IPS-NIHi11 (cell line): ENCODE measurements at places on chromosomes 1 and 21.

- no peak for DNase-seq
Measured at GRCh38 chr1:55823541-55824250, 608.5 kb upstream of the USP24 start.

- DNase-seq, result no peak
Measured at GRCh38 chr1:226644541-226645176, 94.4 kb downstream of the ITPKB start.

DNA sequence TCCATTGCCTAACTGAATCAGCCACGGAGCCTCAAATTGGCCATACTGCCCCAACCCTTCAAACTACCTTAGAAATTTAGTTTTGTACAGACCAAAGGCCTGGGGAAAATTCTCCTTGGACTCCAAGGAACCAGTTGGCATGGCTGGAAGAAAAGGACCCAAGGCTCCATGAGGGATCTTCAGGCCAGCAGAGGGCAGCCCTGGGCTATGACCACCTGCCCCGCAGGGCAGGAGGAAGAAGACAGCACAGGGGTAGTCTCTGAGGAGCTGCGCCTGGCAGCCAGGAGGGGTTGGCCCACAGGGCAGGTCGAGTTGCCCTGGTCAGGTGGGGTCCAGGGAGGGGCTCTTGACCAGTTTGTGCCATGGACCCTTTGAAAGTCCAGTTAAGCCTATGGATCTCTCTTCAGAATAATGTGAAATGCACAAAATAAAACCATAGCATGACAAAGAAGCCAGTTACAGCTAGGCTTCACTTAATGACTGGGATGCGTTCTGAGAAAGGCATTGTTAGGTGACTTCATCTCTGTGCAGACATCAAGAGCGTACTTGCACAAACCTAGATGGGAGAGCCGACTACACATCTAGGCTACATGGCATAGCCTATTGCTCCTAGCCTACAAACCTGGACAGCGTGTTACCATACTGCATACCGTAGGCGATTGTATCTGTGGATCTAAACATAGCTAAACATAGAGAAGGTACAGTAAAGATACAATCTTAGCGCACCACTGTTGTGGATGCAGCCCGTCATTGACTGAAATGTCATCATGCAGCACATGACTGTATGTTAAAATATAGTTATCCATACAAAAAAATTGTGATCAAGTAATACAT is 26.1 kb downstream of the CACNA1S start:
- DNase-seq, result peak; percentile 93

GRCh38 chr1:58190267-58190988 is 356.1 kb downstream of the OMA1 start:
- no peak for DNase-seq

DNA sequence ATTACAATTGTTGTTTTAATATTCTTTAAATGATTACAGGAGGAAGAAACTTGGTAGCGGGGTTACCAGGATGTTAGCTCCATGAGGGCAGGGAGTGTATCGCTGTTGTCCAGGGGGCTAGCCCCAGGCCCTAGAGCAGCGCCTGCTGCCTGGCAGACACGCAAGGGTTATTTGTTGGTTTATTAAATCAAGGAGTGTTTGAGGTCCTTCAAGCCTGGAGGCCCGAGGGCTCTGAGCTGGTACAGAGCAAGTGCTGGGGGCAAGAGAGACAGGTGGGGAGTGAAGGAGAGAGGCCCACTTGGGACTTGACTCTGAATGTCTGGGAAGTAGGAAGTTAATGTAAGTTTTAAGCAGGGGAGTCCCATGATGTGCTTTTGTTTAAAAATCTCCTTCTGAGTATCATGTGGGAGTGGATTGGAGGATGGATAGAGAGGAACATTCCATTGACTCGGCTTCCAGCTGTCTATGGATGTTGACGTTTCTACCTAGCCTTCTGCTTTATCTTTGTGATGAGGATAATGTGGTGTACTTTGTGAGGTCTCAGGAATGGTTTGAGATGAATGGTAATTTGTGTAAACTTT is 8.7 kb downstream of the ITSN1 start:
- no peak for DNase-seq

- peak; percentile 22 for DNase-seq
Measured at GRCh38 chr1:190320952-190321351, 156.7 kb downstream of the BRINP3 start.

- no peak for DNase-seq
Measured at GRCh38 chr1:212754193-212754592, 37.4 kb downstream of the NSL1 start.

DNA sequence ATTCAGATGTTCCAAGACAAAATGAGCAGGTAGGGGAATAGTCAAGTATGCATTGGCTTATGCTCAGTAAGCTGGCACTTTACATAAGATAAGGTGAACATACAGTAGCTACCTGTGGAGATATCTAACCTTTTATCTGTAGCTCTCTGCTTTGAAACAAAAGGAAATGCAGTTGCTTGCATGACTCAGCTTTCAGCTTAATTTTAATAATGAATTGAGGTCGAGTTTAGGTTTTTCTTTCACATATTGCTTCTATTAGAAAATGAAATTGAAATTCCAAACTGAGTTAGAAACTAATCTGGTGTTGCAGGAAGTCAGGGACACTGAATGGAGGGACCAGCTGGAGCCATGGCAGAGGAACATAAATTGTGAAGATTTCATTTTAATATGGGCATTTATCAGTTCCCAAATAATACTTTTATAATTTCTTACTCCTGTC is 8.3 kb downstream of the FRRS1 start:
- DNase-seq, result no peak

GRCh38 chr21:38948377-38949069 is 142.8 kb downstream of the ETS2 start:
- DNase-seq, result no peak

DNA sequence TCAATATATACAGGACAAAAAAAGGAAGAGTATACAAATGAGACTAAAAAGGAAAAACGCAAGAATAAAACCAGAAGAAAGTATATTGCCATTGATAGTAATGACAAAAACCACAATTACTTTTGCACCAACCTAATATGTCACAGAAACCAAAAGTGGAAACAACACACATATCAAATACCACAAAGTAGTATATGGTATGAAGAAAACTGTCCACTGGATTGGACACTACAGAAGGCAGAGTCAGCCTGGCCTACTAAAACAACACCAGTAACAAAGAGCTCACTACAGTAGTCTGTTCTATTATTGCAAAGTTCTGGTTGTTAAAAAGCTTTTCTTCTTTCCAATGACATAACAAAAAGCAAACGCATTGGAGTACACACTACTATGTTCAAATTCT is 17.7 kb downstream of the TESK2 start:
- DNase-seq, result no peak

- DNase-seq, result no peak
Measured at GRCh38 chr1:208139434-208140045, 104.6 kb downstream of the PLXNA2 start.

DNA sequence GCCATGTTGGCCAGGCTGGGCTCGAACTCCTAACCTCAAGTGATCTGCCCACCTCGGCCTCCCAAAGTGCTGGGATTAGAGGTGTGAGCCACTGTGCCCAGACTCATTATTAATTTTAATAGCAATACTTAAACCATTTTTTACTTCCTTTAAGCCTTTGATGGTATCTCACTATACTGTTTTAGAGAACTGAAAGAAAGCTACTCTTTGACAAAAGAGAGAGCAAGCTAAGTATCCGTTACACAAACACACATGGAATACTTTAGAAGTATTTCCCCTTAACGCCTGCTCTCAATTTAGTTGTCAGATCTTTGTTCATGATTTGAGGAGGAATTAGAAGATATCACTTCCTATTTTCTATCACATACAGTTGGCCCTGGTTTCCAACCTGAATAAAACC is 189.4 kb downstream of the COP1 start:
- DNase-seq, result no peak

DNA sequence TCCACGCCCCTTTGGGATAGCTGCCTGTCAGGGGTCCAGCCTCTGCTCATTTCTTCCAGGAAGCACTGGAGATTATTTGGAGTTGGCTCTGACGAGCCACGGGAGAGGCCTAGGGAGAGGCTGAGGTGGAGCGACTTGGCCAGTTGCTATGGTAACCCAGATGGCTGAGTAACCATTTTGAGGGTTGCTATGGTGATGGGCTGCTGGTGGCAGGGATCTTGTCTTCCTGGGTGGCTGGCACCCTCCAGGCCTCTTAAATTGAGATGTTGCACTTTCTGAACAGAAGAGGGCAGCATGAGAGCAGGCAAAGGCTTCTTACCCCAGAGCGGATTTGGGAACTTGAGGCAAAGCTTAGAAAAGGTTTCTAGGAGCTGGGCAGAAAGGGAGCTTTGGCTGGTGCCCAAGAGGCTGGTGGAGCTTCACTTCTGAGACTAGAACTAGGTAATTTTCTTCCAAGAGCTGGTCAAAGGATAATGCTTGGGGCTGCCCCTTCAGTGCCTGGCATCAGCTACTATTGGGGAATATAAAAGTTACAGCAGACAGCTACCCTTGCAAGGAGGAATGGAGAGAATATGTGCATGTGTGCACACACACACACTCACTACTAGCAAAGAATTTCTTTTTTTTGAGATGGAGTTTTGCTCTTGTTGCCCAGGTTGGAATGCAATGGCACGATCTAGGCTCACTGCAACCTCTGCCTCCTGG is 72.5 kb downstream of the NDUFS5 start:
- DNase-seq, result peak; percentile 97

GRCh38 chr1:33339413-33339812 is 18.5 kb upstream of the A3GALT2 start:
- DNase-seq, result no peak

- peak; percentile 55 for DNase-seq
Measured at GRCh38 chr1:3689138-3689750, 36.9 kb downstream of the TP73 start.

DNA sequence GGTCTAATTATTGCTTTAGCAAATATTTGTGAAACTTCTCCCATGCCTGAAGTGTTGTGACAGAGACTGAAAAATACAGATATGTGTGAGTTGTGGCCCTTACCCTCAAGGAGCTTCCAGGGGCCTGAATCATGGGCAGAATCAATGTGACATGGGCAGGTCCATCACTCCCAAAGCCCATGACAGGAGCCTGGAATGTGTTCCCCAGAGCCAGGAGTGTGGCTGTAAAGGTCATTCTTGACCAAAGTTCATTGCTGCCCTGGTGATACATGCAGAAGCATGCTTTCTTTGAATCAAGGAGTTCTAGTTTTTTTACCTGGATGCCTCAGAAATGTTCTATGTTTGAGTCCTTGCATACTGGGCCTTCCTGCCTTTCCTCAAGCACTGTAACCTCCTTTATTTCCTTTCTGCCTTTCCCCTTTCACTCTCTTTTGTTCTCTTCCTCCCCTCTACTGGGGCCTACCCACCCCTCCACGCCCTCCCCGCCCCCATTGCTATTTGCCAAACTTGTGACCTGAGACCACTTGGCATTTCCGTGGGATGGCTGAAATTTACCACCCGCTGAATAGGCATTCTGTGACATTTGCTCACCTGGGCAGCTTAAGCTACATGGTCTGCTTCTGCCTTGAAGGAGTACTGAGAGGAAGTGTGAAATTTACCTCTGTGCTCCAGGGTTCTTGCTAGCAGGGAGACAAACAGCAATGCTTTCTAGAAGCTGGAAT is 19.7 kb downstream of the PBX1 start:
- no peak for DNase-seq

- no peak for DNase-seq
Measured at GRCh38 chr1:43753422-43753821, 46.1 kb downstream of the ST3GAL3 start.

GRCh38 chr1:110211496-110212168 is 1.5 kb downstream of the KCNC4 start:
- DNase-seq, result no peak

GRCh38 chr1:208851366-208851765 is 607.2 kb upstream of the PLXNA2 start:
- DNase-seq, result no peak

DNA sequence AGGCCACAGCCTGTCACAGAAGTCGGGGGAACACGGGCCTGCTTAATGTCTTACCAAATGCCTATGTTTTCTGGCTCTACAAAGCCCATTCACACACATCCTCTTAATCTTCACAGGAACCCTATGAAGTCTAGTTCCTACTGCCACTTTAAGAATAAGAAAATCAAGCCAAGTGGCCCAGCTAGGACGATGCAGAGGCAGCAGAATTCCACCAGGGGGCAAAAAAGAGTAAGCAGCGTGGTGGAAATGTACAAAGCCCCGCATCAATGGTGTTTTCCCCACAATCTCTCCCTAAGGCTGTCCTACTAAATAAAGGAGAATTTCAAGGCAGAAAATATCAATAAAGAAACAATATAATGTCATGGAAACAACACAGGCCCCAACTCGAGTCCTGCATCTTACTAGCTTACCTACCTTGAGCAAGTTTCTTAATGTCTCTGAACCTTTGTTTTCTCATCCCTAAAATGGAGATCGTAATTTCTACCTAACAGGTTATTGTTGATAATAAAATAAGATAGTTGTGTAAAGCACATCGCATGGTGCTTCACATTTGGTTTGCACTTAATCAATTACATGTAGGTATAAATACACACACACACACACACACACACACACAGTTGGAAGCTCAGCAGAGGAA is 21.4 kb downstream of the SEC16B start:
- peak; percentile 70 for DNase-seq

- no peak for DNase-seq
Measured at GRCh38 chr1:15295696-15296095, 48.7 kb downstream of the FHAD1 start.

GRCh38 chr1:1200876-1201810 is 5.2 kb downstream of the TNFRSF18 start:
- DNase-seq, result peak; percentile 90

DNA sequence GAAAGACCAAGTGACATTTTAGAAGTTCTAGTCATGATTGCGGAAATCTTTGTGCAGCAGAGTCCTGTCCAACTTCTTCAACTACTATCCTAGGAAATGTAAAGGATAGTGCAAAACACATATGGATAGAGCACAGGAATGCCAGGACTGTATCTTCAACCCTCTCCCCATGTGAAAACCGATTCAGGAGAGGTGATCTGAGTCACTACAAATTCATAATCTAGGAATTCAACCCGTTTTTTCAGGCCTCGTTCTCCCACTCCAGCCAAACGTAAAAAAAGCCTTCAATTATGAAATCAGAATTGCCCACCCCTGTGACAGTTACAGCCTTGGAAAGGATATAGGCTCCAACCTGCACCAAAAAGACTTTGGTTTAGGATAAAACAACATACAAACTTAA is 52.9 kb upstream of the RGS1 start:
- no peak for DNase-seq

DNA sequence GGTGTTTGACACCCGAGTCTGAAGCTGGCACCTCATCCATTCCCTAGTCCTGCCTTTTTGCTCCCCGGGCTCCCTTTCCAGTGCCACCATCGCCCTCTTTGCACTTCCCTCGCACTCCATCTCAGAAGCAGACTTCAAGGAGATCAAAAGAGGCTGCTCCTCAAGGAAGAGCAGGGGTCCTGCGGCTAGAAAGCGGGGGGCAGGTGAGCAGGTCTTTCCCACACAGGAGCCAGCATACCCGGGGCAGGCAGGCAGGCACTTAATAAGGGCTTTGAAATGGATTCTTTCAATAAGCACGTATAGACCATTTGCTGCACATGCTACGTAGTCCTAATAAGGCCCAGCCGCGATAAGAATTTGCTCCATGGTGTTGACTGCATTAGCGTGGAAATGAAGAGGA is 125.9 kb upstream of the PROX1 start:
- DNase-seq, result no peak

DNA sequence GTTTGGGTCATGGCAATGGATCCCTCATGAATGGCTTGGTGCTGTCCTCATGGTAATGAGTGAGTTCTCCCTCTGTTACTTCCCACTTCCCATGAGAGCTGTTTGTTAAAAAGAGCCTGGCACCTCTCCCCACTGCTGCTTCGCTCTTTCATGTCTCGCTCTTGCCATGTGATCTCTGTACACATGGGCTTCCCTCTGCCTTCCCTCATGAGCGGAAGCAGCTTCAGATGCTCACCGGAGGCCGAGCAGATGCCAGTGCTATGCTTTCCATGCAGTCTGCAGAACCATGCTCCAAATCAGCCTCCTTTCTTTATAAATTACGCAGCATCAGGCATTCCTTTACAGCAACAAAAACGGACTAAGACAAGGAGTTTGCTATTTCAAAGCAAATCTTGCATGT is 14.9 kb upstream of the GNPAT start:
- DNase-seq, result no peak
